ENCODE measurements at places on chromosomes 5 and 9.
A peak's percentile ranks its signal among the peaks of the same experiment; 100 is the strongest.

- H3K36me3 ChIP-seq: no peaks in the 10 kb centered on the region
- H3K27ac ChIP-seq: peak overlapping the region; percentile 99
- DNase-seq: peak; percentile 51
- H3K4me3 ChIP-seq: peak overlapping the region; percentile 86
- no peaks in the 10 kb centered on the region for H3K27me3 ChIP-seq
Observed at GRCh38 chr9:38066914-38067858, 1.8 kb downstream of the SHB start.

DNA sequence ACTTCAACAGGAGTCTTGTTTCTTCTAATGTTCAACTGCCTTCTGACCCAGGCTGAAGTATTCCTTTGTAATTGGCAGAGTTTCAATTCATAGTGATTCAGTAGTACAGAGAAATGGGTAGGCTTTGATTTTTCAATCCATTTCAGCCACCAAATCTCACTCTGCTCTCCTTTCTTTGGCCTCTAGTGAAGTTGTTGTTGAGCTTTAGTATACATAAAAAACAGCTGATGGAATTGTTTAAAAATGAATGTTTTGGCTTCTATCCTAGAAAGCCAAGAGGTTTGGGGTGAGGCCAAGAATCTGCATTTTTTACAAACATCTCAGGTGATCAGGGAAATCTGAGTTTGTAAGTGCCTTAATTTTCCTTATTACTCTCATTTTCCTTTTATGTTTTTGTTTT, 182.9 kb upstream of the MAP1B start:
- DNase-seq: no peak
- no peaks in the 10 kb centered on the region for H3K36me3 ChIP-seq
- no peaks in the 10 kb centered on the region for H3K27me3 ChIP-seq
- H3K27ac ChIP-seq: no peak overlapping the region
- H3K4me1 ChIP-seq: no peaks in the 10 kb centered on the region

GRCh38 chr5:139998837-139999236, 44.3 kb downstream of the NRG2 start:
- no peaks in the 10 kb centered on the region for H3K4me1 ChIP-seq
- H3K4me3 ChIP-seq: no peak overlapping the region
- no peaks in the 10 kb centered on the region for H3K27me3 ChIP-seq
- H3K27ac ChIP-seq: no peak overlapping the region

- no peak overlapping the region for H3K4me3 ChIP-seq
- H3K36me3 ChIP-seq: no peaks in the 10 kb centered on the region
- no peak for DNase-seq
Observed at GRCh38 chr5:150503977-150504620, 3.8 kb upstream of the NDST1 start.

GRCh38 chr9:82726424-82727276, 336.3 kb downstream of the RASEF start:
- DNase-seq: no peak
- H3K27ac ChIP-seq: no peak overlapping the region
- no peaks in the 10 kb centered on the region for H3K27me3 ChIP-seq
- H3K4me1 ChIP-seq: no peaks in the 10 kb centered on the region
- H3K4me3 ChIP-seq: no peak overlapping the region

- H3K27ac ChIP-seq: no peak overlapping the region
- H3K36me3 ChIP-seq: no peaks in the 10 kb centered on the region
- DNase-seq: no peak
- no peak overlapping the region for H3K4me3 ChIP-seq
- no peaks in the 10 kb centered on the region for H3K27me3 ChIP-seq
- H3K4me1 ChIP-seq: no peaks in the 10 kb centered on the region
Observed at GRCh38 chr5:158761161-158761560, 338.6 kb downstream of the EBF1 start.

DNA sequence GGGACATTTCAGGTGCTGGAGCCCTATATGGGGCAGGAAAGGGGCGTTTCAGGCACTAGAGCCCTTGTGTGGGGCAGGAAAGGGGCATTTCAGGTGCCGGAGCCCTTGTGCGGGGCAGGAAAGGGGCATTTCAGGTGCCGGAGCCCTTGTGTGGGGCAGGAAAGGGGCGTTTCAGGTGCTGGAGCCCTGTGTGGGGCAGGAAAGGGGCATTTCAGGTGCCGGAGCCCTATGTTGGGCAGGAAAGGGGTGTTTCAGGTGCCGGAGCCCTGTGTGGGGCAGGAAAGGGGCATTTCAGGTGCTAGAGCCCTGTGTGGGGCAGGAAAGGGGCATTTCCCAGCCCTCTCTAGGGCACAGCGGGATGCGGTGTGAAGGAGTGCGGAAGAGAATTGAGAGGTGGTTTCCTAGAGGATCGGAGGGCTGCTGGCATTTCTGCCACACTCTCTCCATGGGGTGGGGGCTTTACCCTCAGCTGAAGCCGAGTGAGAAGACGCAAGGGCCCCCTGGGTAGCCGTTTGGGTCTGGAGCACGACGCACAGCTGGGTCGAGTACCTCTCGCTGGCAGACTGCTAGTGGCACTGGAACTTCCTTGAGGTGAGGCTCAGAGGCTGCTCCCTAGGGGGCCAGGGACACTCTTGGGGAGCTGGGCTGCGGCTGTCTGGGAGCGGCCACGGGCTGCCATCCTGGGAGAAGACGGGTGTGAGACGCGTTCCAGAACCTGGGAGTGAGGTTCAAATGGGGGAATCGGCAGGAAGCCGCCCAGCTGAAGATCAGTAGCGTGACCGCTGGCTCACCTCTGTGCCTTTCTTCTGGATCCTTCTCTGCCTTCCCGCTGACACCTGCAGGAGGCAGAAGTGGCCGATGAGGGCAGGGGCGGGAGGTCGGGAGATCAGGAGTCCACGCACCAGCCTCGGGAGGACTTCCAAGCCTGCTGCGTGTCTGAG, 122.6 kb upstream of the IRX4 start:
- DNase-seq: no peak
- no peak overlapping the region for H3K4me3 ChIP-seq
- H3K4me1 ChIP-seq: no peaks in the 10 kb centered on the region

DNA sequence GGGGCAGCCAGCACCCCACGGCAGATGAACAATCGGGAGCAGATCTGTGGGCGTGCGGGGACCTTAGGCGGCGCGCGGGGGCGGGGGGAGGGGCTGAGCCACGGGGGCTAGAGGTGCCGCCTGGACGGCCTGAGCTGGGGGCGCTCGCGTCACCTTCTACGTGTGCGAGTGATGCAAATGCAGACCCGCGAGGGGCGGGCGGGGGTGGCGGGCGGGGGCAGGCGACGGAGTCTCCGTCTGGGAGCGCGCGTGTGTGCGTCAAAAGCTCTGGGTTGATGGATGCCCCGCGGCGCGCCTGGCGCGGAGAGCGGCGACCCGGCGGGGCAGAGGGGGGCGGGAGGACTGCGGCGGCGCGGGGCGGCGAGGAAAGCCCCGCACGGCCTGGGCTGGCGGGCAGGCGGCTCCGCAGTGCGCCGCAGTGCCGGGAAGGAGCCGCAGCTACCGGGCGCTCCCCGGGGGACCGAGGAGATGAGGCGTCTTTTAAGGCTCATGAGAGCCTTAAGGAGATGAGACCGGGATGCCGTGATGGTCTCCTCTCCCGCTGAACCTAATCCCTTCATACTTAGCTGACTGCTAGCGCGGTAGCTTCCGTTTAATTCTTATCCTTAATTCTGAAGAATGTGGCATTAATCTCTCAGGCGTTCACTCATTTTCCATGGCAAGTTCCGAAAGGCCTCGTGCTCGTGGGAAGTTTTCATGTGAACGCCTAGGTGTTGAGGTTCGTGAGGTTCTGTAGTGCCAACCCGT, 1.5 kb downstream of the SV2C start:
- DNase-seq: peak; percentile 40
- H3K36me3 ChIP-seq: no peaks in the 10 kb centered on the region
- H3K27ac ChIP-seq: no peak overlapping the region
- peaks cover 34% of the 10 kb centered on the region for H3K27me3 ChIP-seq
- H3K4me1 ChIP-seq: no peaks in the 10 kb centered on the region
- H3K4me3 ChIP-seq: no peak overlapping the region

GRCh38 chr9:120514405-120514804, 65.6 kb downstream of the CDK5RAP2 start:
- H3K36me3 ChIP-seq: peaks cover 4% of the 10 kb centered on the region
- no peak for DNase-seq
- no peaks in the 10 kb centered on the region for H3K27me3 ChIP-seq
- no peaks in the 10 kb centered on the region for H3K4me1 ChIP-seq

DNA sequence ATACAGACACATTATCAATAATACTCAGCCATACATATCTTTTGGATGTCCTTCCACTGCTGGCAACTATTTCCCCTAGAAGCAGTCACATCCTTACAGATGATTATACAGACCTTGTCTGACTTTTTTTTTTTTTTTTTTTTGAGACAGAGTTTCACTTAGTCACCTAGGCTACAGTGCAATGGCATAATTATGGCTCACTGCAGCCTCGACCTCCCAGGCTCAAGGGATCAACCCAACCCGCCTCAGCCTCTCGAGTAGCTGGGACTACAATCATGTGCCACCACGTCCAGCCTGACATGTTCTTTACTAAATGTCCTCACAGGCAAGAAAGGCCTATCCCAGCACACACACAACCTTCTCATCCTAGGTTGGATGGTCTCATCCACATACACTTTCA, 24.0 kb downstream of the NR6A1 start:
- no peaks in the 10 kb centered on the region for H3K36me3 ChIP-seq
- H3K27me3 ChIP-seq: no peaks in the 10 kb centered on the region
- H3K4me3 ChIP-seq: no peak overlapping the region

DNA sequence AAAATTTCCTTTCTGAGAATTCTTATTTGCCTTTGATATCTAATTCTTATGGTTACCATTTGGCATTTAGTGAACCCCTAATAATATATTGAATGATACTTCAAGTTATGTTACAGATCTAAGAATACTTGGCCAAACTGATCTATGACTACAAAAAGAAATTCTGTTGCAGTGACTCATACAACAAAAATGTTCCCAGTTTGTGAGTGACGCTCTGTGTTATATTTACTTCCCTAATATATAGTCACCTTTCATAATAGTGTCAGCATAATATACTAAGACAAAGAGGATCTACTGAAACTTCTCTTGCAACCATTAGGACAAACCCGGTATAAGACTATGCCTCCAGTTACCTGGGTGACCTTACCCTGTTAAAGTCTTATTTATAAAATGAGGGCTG, 216.9 kb upstream of the TLX3 start:
- H3K4me1 ChIP-seq: no peaks in the 10 kb centered on the region
- H3K27me3 ChIP-seq: no peaks in the 10 kb centered on the region
- H3K36me3 ChIP-seq: no peaks in the 10 kb centered on the region
- H3K4me3 ChIP-seq: no peak overlapping the region

Measured in mesendoderm (in vitro differentiated cells).